Occipital lobe (tissue), 3 donors: ENCODE measurements at places on chromosomes 3 and 15. TPM values are rescaled to one million over a fixed set of nuclear protein-coding genes. Genes with fewer than 3 reads are reported as not detected.

DNA sequence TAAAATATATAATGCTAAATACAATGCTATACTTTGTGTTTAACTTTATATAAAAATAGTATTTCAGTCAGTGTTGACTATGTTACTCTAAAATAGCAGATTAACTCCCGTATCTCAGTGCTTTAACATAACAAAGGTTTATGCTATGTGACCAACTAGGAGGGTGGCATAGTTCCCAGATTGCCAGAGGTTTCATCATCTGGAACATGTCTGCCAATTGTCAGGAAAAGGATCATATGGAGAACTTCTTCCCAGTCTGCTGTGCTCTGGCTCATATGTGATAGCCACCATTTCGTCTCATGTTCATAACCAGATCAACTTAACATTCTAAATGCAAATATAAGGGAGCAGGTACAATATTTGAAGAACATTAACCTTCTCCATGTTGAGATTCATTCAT lies 720.2 kb downstream of the MCTP2 start:
- no peak for DNase-seq

DNA sequence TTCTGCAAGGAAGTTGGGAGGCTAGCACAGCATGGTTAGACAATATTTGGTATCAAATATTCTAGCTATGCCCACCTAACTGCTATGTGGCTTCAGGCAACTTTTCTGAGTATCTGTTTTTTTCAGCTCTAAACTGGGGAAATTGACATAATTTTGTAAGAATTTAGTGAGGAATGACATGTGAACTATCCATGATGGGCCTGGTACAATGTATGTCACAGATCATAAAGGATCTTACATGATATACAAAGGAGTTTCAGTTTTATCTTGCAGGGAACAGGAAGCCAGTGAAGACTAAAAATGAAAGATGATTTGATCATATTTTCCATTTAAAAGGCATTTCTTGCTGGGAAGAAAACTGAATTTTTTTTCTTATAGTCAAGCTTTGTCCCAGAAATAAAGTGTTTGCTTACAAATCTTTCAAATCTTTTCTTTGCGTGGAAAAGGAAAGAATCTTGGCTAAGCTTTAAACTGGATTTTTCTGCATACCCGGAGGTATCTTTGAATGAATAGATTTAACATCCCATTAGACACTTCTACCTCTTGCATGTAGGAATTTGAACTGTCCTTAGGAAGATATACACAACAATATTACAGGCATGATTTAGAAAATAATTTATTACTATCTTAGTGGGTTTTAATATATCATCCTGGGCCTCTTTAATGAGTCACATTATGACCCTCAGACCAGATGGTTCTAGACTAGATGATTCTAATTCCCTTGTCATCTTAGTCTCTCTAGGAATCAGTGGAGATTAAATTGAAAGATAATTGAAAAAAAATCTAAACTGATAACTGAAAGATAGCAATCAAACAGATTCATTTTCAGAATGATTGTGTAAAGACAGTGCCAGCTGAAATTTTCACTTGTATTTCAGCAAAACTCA lies 436.0 kb upstream of the THBS1 start:
- DNase-seq: no peak

- DNase-seq: no peak
Measured at GRCh38 chr3:140093742-140094141, 158.8 kb downstream of the CLSTN2 start.

GRCh38 chr15:95894407-95894956 lies 436.0 kb upstream of the NR2F2 start:
- no peak for DNase-seq

GRCh38 chr3:143060906-143061305 lies 58.7 kb upstream of the CHST2 start:
- no peak for DNase-seq

DNA sequence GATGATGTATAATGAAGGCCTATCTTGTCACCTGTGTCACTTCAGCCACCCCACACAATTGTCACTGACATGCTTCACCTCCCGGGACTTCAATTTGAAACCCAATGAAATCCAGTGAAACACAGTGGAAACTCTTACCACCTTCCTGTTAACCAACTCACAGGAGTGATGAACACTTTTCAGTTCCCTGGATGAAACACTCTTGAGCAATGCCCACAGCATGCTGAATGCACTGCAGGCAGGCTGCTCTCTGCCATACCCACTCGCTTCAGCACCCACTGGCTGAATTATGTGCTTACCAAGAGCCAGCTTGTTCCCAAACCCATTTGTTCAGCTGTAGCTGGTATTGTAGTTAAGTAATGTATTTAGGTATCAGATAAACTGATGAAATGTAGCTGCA lies 47.0 kb downstream of the MAP2K1 start:
- no peak for DNase-seq

DNA sequence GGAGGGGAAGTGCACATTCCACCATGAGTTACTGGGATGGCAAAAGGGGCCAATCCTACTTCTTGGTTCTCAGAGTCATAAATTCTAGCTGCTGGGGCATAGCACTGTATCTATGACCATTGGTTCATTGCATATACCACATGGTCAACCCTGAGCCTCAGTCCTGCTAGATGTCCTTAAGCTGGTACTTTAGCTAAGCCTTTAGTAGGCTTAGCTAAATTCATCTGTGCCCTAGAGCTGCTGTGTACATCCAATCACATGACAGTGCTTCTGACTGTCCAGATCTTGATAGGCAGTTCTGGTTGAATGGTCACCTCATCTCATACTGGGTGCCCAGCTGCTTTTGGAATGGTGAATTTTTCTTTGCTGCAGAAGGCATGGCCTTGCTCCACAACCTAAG lies 8.2 kb downstream of the NDUFB4 start:
- no peak for DNase-seq

DNA sequence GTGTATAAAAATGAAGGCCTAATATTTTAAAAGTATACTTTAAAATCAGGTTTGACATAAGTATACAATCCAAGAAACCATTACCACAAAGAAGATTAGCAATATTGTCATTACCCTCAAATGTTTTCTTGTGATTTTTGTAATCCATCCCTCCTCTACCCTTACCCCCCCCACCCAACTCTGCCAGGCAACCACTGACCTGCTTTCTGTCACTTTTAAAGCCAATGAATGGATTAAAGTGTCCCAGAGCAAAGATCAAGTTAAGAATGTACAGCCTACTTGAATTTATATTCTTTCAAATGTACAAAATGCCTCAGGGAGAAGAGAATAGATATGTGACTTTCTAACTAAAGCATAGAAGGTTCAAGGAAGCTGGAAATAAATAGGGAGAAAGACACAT lies 1038.8 kb upstream of the GBE1 start:
- DNase-seq: no peak

GRCh38 chr3:177835917-177836316 lies 638.6 kb upstream of the TBL1XR1 start:
- no peak for DNase-seq

DNA sequence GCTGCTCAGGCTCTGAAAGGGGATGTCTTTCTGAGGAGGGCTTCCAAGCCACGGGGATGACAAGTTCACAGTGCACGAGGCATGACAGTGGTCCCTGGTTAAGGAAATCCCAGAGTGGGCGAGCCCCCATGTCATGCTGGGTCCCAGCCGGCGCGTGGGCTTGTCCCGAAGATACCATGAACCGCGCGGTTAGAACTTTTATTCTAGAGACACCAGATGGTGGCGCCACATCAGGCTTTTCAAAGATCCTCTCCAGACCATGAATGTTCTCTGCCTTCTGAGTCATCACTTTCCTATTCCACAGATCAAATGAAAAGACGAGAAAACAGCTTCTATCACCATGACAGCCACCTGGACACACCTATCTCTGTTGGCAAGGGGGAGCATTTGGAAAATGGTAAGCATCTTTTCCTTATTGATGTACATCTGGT lies 227.8 kb upstream of the LYSMD4 start:
- no peak for DNase-seq

GRCh38 chr15:70967646-70968045 lies 75.0 kb downstream of the LRRC49 start:
- no peak for DNase-seq

The A4GNT gene
- not detected for total RNA-seq

The SELENOS gene
- total RNA-seq: 40.1 TPM

The UROC1 gene
- total RNA-seq: not detected

The KLHL40 gene
- not detected for total RNA-seq

The CDHR4 gene
- not detected for total RNA-seq

The CLRN1 gene
- total RNA-seq: not detected

The RNU5B-1 gene
- not detected for total RNA-seq

The CFAP100 gene
- total RNA-seq: 2.0 TPM
